NCI-H1105 (cell line): ENCODE measurements at places on chromosomes 12 and 14.

DNA sequence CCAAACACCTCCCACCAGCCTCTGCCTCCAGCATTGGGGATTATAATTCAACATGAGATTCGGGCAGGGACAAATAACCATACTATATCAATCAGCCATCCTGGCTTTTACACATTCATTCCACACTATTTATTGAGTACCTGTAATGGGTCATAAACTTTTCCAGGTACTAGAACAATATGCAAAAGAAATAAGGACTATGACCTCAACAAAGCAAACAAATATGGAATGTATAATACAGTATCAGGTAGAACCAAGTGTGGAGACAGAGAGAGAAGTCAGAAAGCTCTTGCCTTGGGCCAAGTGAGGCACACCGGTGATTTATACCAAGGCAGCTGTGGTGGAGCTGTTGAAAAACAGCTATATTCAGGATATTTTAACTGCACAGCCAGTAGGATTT is 116.3 kb downstream of the TSPAN8 start:
- DNase-seq, result no peak

DNA sequence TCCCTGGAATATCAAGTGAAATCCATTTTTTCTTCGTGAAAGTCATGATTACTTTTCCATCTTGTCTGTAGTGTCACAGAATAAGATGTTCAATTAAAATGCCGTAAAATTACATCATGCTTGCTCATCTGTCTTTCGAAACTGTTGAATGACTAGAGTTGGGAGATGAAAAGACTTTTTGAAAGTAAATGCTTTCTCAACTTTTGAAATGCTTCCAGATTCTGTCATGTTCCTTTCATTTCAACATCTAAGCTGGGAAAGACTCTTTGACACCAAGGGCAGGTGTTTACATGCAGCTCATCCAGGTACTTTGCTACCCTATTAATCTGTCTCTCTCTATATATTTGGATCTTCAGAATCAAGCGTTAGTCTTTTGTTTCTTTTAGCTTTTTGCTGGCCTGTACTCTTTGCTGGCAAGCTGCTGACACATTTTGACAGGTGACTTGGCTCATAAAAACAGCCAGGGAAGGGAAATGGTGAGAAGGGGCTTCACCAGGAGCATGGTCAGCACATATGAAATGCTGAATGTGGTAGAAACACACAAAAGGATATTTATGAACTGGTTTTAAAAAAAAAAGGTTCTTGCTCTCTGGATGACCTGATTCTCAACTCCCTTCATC is 77.0 kb upstream of the METAP2 start:
- no peak for DNase-seq

GRCh38 chr14:72743626-72744025 is 150.3 kb downstream of the DPF3 start:
- no peak for DNase-seq

GRCh38 chr12:7157391-7157790 is 27.2 kb downstream of the CLSTN3 start:
- no peak for DNase-seq

DNA sequence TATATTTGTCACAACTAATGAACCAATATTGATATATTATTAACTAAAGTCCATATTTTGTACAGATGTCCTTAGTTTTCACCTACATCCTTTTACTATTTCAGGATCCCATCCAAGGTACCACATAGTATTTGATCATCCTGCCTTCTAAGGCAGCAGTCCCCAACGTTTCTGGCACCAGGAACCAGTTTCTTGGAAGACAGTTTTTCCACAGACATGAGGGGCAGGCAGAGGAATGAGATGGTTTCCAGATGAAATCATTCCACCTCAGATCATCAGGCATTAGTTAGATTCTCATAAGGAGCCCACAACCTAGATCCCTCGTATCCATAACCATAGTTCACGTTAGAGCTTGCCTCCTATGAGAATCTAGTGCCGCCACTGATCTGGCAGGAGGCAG is 82.8 kb upstream of the BCL2L14 start:
- no peak for DNase-seq

GRCh38 chr14:96177766-96178375 is 26.8 kb upstream of the BDKRB2 start:
- DNase-seq, result no peak

DNA sequence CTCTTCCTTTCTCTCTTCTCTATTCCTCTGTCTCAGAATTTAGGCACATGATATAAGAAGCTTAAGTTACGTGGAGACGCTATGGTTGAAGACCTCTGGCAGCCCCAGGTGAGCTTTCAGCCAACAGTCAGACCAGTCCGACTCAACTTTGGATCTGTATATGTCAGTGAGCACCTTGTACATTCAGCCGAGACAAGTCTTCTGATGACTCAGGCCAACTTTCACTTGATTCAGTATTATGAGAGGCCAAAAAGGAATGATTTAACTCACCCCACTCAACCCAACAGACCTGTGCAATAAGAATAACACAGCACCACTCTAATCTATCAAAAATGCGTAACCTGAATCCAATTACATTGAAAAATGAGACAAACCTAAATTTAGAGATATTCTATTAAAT is 47.5 kb upstream of the FOXG1 start:
- no peak for DNase-seq

- no peak for DNase-seq
These were observed 321.3 kb downstream of the PDZRN4 start for GRCh38 chr12:41509271-41510055.

GRCh38 chr14:70162358-70162757 is 26.4 kb downstream of the SLC8A3 start:
- no peak for DNase-seq

DNA sequence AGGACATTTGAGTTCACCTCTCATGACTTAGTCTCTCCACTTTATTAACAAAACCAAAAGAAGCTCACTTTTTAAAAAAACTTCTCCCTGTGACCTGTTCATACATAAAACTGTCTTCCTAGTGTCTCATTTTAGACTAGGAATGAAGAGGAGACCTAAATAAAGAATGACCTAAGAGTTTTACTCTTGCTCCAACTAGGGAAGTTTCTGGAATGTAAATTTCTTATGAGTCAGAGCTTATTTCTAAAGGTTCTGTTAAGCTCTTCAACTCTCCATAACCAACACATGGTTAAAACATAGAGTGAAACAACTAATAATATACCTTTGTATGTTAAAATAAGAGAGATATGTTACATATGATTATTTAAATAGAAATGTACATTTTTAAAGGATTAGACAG is 369.8 kb downstream of the EMP1 start:
- DNase-seq, result no peak

GRCh38 chr12:89333564-89334252 is 18.6 kb downstream of the DUSP6 start:
- no peak for DNase-seq

- DNase-seq, result no peak
These were observed 29.8 kb upstream of the AP4S1 start for GRCh38 chr14:30995689-30996088.

DNA sequence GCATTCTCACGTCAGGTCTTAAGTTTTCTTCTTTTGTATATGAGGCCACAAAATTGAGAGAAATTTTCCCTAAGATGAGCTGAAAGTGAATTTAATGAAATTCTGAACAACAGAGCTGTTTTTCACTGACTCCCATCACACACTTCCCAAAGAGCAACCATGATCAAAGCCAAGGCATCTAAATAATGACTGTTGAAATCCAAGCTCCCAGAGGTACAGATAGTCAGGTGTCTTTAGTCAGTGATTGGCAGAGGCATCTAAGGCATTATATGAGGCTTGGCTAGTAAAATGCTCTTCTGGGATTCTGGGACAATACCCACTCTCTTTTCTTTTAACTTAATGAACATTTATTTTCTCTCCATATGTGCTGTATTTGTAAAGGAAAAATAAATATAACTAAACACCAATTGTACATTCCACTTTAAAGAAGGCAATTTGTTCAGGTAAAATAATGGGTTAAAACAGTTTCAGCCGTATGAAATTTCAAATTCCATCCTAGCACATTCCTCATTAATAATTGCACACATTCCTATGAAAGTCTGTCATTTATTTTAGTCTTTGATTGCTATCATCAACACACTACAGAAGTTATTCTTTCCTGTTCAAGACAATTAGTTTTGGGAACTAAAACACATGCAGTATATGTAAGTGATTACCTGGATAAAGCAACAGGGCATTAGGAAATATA is 871 bp upstream of the SSTR1 start:
- DNase-seq, result no peak
